ENCODE measurements at places on chromosomes 2 and 18.

DNA sequence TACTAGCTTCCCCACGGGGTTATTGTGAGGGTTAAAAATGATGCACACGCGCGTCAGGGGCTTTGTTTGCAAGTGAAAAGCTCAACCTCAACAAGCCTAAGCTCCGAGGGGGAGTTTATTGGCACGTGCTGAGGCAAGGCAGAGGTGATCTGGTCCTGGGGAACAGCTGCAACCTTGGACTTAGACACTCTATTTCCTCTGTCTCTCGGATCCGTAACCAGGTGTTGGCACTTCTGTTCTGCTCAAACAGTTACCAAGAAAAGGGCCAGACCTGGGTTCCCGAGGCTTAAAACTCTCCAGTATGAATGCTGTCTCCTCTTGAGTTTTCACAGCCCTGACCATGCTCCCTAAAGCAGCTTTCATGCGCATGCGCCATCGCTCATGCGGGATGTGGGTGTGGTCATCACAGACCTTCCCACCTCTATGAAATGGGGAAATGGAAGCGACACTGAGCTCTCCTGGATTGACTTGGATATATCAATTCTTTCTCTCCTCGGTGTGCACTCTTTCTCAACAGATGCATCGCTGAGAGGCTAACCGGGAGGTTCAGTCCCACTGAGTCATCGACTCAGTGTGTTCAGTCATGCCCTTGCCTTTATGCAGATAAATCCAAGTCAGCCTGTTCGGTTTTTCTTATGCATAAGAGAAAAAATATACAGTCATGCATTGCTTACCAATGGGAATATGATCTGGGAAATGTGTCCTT is 19.9 kb upstream of the RAB31 start:
- DNase-seq: no peak

DNA sequence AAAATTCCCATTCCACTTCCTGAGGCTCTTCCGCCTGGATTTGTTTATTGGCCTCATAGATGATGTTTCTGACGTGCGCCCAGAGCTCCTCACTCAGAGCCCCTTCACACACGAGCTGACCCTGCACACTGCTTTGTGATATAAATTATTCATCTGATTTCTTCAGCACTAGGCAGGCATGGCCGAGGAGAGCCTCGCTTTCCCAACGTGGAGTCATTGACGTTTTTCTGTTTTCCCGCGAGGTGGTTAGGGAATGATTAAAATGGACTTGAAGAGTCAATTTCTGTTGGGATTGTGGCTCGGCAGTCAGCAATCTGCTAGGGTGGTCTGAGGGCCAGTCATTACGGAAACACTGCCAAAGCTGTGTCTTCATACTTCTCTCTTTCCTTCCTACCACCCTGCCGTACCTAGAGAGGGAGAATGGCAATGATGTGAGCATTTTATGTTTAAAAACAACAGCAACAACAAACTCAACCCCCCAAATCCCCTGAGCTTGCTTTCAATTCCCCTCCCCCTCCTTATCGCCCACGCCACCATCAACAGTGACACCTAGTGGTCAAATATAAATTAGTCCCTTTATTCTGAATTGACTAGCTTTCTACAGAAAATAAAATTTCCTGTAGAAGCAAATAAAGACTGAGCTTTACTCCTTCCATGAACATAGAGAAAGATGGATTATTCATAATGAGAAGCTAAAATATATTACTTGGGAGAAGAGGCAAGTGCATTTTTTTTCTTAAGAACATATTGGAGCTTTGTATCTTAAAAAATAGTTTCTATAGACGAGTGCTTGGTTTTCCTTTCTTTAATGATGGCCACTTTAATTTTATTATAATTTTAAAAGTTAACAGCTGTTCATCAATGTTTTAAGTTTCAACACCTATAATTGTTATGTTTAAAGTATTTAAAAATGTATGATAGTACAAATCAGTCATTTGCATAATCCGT is 285.1 kb downstream of the MTX2 start:
- DNase-seq: peak; percentile 89

- DNase-seq: peak; percentile 87
Observed at GRCh38 chr18:48928787-48929186, 22.0 kb downstream of the SMAD7 start.

DNA sequence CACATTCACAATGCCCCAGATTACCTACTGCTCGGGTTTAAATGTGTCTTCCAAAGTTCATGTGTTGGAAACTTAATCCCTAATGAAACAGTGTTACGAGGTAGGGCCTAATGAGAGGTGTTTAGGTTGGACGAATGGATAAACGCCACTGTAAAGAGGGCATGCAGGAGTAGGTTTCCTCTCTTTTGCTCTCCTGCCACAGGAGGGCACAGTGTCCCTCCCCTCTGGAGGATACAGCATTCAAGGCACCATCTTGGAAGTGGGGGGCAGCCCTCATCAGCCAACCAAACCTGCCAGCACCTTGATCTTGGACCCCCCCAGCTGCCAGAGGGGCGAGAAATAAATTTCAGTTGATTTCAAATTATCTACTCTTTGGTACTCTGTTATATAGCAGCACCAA is 103.5 kb downstream of the TSHZ1 start:
- DNase-seq: no peak

DNA sequence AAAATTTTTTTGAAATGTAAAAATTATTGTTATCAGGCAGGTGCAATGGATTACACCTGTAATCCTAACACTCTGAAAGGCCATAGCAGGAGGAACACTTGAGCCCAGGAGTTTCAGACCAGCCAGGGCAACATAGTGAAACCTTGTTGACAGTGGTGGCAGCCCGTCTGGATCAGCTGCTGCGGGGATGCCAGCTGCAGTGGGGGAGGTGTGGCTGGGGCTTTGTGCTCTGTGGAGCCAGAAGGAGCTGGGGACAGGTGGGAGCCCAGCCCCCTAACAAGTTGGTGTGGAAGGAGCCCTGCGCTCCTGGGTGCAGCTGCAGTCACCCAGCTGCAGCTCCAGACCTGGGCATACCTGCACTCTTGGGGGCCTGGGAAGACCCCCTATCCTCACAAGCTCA is 182.4 kb upstream of the MC4R start:
- DNase-seq: no peak

GRCh38 chr2:144328938-144329337 is 191.0 kb downstream of the ZEB2 start:
- no peak for DNase-seq

DNA sequence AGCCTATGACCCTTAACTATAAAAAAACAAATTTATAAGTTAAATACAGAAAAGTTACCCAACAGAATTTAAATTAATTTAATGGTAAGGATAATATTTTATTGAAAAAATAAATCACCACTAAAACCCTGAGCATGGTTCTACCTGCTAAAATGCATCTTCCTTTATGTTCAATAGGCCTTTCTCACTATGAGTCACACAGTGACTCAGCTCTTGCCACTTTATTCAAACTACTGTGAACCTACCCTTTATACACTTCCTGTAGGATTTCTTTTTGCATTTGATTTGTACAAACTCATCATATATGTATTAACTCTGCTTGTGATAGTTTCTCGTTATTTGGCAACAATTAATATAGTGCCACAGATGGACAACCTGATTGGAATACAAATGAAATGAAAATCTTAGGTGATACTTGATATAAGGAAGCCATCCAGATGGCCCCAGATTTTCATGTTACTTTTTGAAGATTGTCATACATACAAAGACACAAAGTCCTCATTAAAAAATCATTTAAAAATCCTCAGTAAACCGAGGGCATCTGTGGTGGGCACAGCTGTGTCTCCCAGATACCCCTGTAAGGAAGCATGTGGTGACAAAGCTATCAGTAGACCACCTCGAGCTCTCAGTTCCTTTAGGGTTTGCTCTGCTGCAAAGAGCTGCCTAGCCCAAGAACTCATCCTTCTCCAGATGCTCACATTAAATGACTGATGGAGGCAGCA is 55.2 kb upstream of the COBLL1 start:
- DNase-seq: no peak

GRCh38 chr2:103880081-103880834 is 973.7 kb upstream of the POU3F3 start:
- no peak for DNase-seq

DNA sequence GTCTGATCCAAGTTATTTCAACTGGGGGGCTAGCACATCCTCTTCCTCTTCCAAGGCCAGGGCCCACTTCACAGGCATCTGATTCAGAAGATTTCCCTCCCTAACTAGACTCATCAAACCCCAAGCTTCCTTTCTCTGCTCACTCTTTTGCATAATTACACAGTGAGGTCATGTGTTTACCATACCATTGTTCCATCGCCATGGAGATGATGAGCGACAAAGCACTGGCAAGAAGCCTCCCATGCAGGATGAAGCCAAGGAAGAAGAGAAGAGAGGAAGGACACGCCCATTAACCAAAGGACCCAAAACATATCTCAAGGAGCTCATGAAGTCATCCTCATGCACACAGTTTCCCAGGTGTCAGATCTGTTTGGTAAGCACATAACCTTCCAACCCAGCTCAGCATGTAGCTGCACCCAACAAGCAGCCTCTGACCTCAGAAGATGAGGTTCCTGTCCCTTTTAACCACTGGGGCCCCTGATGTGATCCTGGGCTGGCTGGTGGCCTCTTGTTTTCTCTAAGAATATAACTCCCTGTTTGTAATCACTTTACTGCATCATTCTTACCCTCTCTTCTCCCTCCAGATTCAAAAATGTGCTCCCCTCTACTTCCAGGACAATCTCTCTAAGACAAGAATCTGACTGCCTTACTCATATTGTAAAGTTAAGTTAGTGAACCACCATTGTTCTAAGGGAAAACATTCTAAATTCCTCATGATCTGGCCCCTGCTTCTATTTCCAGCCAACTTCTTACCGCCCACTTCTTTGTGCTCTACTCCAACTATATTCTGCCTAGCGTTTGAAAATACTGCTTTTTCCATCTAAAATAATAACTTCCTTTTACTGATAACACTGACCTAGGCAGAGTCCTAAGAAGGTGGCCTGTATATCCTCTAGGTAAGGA is 190.1 kb downstream of the TTC32 start:
- DNase-seq: no peak

DNA sequence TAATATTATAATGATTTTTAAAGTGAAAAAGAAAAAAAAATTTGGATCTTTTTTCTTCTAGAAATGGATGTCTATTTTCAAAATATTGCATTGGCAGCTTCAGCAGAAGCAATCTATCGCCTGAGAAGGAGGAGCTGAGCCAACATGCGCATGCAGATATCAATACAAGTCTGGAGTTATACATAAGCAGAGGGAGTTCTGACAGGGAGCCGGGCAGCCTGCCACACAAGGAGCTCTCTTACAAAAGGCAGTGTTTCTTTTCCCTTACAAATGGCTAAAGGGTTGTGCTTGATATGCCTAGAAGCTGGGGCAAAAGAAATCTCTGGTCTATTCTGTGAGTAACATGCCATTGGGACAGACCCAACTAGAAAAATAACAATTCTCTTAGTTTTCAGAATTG is 291.9 kb upstream of the TRIB2 start:
- DNase-seq: no peak

GRCh38 chr2:19496646-19497045 is 138.2 kb upstream of the OSR1 start:
- DNase-seq: no peak

DNA sequence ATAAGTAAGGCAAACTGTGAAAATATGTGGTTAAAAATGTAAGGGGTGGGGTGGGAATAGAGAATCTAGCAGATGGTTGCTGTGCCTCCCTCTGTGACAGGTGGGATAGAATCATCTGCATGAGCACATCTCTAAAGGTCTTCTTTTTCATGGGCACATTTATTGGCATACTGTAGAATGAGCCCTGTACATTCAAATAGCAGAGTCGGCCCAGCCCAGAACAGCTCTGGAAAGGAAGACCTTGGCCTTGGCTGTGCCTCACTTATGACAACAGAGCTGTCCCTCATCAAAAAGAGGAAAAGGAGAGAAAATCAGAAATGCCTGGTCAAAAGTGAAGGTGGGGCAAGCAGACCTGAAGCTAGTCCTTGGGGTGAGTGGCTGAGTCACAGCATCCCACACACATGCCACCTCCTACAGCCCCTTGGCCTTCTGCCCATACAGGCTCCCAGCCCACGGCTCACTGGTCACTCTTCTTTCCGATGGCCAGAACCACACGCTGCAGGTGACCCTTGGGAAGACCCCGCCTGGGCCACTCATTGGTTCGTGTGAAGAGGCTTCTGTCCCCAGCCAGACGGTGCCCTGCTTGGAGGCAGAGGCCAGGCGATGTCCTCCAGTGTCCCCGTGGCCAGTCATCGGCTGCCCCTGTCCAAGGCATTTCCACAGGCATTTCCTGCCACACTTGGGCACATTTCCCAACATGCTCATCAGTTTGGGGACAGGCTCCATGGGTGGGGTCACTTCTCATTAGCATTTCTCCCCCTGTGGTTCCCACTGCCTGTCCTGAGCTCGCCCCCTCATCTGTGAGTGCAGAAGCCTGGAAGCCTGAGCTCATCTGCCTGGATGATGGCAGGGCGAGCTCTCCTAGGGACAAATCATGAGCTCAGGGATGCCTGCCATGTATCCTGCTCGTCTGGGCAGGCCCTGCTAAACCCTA is 113.6 kb downstream of the MCFD2 start:
- DNase-seq: no peak

- DNase-seq: no peak
Observed at GRCh38 chr2:3209258-3209657, 168.4 kb downstream of the EIPR1 start.

GRCh38 chr2:25313711-25314513 is 27.8 kb downstream of the DNMT3A start:
- no peak for DNase-seq

DNA sequence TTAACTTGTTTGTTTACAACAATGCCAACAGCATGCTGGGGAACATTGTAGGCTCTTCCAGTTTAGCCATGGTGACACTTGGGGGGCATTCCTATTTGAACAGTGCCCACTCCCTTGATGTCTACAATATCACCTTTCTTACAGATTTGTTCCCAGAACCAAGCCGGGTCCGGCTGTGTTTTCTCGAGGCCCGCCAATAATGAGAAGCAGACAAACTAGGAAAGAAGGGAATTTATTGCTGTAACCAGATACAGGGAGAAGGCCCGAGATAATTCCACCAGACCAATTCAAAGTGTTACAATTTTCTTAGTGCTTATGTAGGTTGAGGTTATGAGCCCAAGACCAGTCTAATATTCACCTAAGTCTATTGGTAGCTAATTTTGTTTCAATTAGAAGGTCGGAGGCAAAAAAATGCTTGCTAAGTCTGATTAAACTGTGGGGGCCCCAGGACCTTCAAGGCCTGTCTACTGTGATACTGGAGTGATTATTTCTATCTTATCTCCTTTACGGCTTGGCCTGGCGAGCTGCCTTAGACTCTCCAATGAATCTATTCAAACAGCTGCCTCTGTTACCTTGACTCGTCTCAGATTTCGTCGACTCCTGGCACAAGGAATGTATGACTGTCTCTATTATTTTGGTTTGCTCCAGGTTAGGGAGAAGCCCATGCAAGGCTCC is 59.1 kb upstream of the PSME4 start:
- DNase-seq: no peak

GRCh38 chr2:132623096-132623839 is 46.7 kb downstream of the LYPD1 start:
- DNase-seq: no peak

- DNase-seq: peak; percentile 87
Observed at GRCh38 chr2:30231212-30231995, at the start of gene LBH. TSS of gene LBH (plus strand) at chr2:30231534. CDS start at chr2:30231739, 205 bp downstream.

- no peak for DNase-seq
Observed at GRCh38 chr2:54556621-54557121, 100.5 kb downstream of the SPTBN1 start.

- no peak for DNase-seq
Observed at GRCh38 chr2:51795248-51795888, 763.4 kb upstream of the NRXN1 start.

GRCh38 chr2:40341198-40341597 is 110.7 kb downstream of the SLC8A1 start:
- no peak for DNase-seq

- no peak for DNase-seq
Observed at GRCh38 chr2:235413064-235413463, 80.8 kb upstream of the AGAP1 start.

GRCh38 chr2:99158599-99158998 is 3.8 kb downstream of the LIPT1 start:
- DNase-seq: no peak

Measured in NCI-H2227 treated with DMSO at 0.1 percent for 48 hours (cell line).